CD8-positive, alpha-beta memory T cell (primary cell): ENCODE measurements at places on chromosomes 11 and 22.

GRCh38 chr11:2818503-2818902 lies 67.1 kb downstream of the CDKN1C start:
- no peak for DNase-seq

DNA sequence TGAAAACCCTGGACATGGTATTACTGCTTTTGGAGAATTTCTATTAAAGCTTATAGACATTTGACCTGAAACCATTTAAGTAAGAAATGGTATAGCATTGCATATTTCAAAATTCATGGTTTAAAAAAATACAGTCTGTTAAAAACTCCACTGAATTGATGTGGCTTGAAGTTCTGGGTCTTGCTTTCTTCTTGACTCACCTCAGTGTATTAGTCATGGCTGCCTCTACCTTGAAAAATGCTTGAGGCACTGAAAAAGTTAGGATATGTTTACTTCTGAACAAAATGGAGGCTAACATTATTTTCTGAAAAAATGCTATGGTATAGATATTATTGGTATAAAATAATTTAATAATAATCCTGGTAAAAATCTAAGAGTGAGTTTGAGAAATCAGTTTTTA lies 349.2 kb downstream of the AASDHPPT start:
- DNase-seq = no peak

DNA sequence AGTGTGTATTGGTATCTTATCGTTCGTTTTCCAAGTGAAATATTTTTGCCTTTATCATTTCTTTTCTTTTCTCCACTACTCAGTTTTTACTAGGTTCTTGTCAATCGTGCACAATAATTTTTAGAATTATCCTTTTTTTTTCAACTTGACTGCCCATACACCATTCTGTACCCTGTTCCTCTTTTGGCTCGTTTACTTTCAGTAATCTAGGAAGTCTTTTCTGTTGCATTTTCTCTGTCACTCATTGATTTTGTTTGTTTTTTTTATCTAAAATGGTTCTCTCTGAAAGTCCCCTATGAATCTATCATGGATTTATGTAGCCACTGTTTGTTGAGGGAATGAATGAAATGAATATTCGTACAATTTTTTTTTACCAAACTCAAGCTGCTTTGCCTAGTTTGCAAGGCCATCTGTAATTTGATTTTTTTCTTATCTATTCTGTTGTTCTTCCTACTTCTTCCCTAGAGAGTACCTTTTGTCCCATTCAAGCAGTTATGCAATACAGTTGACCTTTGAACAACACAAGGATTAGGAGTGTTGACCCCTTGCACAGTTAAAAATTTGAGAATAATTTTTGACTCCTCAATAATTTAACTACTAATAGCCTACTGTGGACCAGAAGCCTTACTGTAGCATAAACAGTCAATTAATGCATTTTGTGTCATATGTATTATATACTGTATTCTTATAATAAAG lies 166.3 kb downstream of the TMEM135 start:
- DNase-seq = no peak

DNA sequence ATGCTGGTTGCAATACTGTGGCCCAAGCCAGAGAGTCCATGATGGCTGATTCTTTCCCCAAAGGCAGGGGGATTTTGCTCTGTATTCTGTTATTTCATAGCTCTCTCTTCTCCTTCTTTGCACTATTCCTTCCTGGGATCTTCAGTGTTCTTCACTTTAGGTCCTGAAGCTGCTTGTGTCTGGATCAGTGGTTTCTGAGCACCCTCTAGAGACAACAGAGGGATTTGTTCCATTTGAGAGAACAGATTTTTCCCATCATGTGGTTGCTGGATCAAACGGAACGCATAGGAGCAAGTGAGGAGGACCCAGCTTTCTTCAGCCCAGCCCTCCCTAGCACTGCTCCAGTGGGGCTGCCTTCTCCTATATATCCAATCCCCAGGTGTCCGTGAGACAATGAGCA lies 68.7 kb upstream of the SYN3 start:
- no peak for DNase-seq

- peak; percentile 56 for DNase-seq
Measured at GRCh38 chr22:42299586-42300258, 29.3 kb upstream of the TCF20 start.
